Activated T-helper 2 cell treated with anti-CD3 and anti-CD28 coated beads, Interferon-gamma antibody, Interleukin-2, Interleukin-4, amounts not matched to agents 10 μg/mL and 5 μg/mL and 100 μg/mL, durations not matched to agents 14 hours and 24 hours and 36 hours (primary cell): ENCODE measurements at places on chromosomes 2 and 18. TPM values are rescaled to one million over a fixed set of nuclear protein-coding genes. Genes with fewer than 3 reads are reported as not detected.

Gene ASPRV1
- 1.0 and 1.1 TPM in 2 replicates for total RNA-seq

Gene CERKL
- total RNA-seq, result not detected in 2 replicates

Gene GAL3ST2
- 1.3 and 1.9 TPM in 2 replicates for total RNA-seq

DNA sequence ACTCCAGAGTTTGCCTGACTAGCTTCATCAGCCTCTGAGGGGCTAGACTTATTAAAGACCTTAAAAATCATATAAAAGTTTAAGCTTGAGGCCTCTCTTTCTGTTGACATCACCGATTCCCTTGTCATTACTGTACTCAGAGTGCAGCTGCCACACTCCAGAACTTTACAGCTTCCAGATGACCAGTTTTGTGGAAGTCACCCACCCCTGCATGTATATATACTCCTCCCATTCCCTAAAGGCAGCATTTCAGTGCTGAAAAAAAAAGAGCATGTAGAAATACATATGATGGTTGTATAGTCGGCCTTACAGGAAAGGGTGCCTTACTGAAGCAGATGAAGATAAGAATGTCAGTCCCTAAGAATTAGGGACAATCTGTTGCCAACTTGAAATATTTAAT, 117.3 kb downstream of the FEZ2 start:
- DNase-seq, result no peak

- no peak for DNase-seq
These were observed 135.7 kb upstream of the TMEM200C start for GRCh38 chr18:6031002-6031401.
